ENCODE measurements at places on chromosomes 5 and 9. TPM values are rescaled to one million over a fixed set of nuclear protein-coding genes. Genes with fewer than 3 reads are reported as not detected.

DNA sequence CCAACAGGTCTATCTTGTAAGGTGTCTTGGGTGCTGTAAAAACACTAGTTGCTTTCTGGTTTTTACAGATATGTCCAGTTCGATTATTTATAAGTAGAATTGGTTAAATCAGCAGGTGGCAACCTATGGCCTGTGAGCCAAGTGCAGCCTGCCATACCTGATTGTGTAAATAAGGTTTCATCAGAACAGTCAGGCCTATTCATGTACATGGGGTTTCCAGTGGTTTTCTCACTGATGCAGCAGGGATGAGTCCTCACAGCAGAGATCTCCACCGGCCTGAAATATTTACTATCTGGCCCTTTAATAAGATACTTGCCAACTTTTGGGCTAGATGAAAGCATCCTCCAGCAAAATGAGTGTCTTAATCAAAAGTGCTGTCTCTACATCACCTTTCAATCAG is 132.9 kb upstream of the ICE1 start:
- DNase-seq, result no peak
- no peak overlapping the region for H3K27ac ChIP-seq
- H3K27me3 ChIP-seq, result no peaks in the 10 kb centered on the region
- H3K4me1 ChIP-seq, result no peaks in the 10 kb centered on the region
- H3K36me3 ChIP-seq, result no peaks in the 10 kb centered on the region

Gene TBC1D2
- total RNA-seq, result 62.7 TPM

DNA sequence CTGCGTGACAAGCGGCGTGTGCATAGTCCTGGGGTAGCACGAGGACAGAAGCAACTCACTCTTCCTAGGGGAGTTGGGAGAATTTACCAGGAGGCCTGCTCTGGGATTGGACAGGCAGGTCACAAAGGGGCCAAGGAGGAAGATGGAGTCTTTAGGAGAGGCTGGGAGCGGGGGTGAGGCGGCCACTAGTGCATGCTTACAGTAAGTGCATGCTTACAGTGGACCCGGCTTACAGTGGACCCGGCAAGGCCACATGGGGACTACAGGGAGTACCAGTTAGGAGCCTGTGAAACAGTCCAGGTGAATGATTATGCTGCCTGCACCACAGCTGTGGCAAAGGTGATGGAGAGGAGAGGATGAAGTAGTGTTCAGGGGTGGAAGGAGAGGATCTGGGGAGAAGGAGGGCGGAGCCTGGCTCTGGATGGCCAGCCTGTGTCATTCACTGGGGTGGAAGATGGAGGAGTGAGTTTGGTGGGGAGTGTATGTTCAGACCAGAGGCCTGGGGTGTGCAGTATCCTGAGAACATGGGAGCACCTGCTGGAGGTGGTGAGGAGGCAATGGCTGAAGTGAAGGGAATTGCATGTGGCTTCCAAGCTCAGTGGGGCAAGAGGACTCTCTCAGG is 78.7 kb downstream of the CRB2 start:
- no peak overlapping the region for H3K4me3 ChIP-seq
- H3K27ac ChIP-seq, result peak overlapping the region; percentile 25
- H3K27me3 ChIP-seq, result no peaks in the 10 kb centered on the region
- no peaks in the 10 kb centered on the region for H3K4me1 ChIP-seq

DNA sequence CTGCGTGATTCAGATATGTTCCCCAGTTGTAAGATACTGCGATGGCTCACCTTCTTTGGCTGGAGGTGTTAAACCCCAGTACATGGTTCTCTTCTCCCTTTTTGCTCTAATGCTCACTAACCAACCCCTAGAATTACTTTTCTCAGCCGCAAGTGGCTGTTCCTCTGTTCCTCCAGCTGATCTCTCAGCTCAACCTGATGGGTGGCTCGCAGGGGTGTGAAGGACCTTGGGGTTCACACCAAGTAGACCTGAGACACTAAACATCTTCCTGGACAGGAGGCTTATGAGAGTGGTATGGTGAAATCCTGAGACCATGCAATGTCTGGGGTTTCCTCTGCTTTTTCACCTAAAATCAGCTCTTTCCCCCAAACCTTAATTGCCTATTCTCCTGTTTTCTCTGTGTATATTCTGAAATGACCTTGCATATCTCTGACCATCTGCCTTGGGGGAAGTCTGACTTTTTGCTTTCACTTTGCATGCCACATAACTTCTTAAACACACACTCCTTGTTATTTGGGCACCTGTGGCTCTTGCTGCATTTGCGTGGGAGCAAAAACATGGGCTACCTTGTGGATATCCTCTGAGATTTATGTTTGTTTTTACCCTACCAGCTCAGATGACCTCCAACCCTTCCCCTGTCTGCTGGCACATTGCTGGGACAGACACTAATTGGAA is 15.9 kb upstream of the IFNA14 start:
- no peak overlapping the region for H3K4me3 ChIP-seq
- peaks cover 6% of the 10 kb centered on the region for H3K4me1 ChIP-seq
- DNase-seq, result no peak
- H3K27me3 ChIP-seq, result peaks cover 63% of the 10 kb centered on the region
- H3K27ac ChIP-seq, result no peak overlapping the region
- H3K36me3 ChIP-seq, result no peaks in the 10 kb centered on the region

GRCh38 chr9:90855208-90855902 is 53.7 kb downstream of the SYK start:
- no peak overlapping the region for H3K4me3 ChIP-seq
- H3K4me1 ChIP-seq, result peaks cover 12% of the 10 kb centered on the region
- no peaks in the 10 kb centered on the region for H3K27me3 ChIP-seq
- H3K36me3 ChIP-seq, result no peaks in the 10 kb centered on the region
- H3K27ac ChIP-seq, result no peak overlapping the region

Measured in MCF 10A (cell line).